ENCODE measurements at places on chromosomes 5 and 9.

- no peak for DNase-seq
Observed at GRCh38 chr5:16880547-16880946, 55.5 kb downstream of the MYO10 start.

DNA sequence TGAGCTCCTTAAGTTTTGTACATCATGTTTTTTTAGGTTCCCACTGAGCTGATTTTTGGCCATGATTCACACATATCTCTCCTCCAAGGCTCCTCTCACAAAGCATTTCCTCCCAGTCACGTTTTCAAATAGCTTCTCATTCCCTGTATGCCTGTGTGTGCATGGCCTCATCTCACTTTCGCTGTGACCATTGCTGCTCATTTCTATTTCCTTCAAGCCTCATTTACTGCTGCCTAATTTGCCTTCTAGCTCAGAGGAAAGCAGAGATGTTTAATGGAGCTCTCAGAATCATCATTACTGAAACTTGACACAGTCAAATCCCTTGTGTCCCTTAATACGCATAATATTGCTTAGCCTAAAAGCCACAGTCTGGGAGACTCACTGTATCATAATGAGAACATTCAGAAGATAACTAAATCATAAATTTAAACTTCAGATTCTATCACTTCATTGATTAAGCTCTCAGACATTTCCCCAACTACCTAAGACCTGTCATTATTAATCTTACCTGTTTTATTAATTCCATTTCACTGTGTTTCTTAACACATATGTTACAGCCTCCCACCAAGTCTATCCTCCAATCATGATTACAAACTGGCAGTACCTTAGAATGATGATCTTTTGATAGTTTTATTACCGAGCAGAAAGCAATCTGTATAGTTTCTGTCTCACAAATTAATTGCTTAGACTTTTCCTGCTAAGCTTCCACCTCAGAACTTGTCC lies 278.3 kb upstream of the PTGER4 start:
- no peak for DNase-seq

DNA sequence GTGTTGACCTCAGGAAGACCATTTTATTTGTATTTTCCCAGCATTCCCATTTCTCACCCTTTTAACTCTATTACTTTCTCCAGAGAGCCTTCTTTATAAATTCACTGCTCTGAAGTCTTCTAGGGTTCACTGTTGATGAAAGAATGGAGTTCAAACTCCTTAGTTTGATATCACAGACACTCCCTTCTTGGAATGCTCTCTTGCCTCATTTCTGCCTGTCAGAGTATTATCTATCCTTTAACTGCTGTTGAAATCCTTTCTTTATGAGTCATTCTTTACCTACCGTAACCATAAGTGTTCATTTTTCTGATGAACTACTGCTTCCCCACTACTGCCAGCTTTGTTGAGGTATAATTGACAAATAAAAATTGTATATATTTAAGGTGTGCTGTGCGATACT lies 4.3 kb downstream of the RIC1 start:
- DNase-seq = no peak

- DNase-seq = no peak
Observed at GRCh38 chr9:125674981-125675973, 31.7 kb downstream of the MAPKAP1 start.

DNA sequence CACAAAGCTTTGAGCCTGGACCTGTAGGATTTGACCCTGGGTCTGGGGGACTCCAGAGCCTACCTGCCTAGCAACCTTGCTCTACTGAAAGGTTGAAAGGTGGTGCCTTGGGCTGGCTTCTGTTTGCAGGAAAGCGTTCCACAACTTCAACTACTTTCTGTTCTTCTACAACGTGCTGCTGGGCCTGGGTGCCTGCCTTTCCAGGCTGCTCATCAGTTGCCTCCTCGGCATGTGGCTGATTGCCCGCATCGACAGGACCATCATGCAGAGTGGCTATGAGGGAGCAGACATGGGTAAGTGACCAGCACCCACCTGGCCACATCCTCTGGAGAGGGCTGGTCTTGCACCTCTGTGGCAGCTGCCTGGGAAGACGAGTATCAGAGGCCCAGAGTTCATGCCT lies 13.6 kb upstream of the CCDC180 start:
- no peak for DNase-seq

DNA sequence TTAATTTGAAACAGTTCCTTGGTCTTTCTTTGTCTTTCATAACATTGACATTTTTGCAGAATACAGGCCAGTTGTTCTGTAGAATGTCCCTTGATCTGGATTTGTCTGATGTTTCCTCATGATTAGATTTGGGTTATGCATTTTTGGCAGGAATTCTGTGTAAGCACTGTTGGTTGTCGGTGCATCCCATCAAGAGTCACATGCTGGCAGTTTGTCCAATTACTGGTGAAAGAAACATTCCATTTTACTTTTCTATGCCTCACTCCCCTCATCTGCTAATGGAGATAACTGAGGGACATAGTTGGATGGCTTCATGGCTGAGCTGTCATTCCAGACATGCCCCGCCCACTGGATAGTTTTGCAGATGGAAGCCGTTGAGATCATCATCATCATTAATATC lies 7.6 kb upstream of the ZNF618 start:
- no peak for DNase-seq

- no peak for DNase-seq
Observed at GRCh38 chr5:149778303-149779123, 48.4 kb downstream of the PPARGC1B start.

GRCh38 chr5:135204151-135204600 lies 170.1 kb upstream of the PITX1 start:
- DNase-seq = no peak

GRCh38 chr5:75847561-75848021 lies 130.4 kb upstream of the POC5 start:
- DNase-seq = no peak

DNA sequence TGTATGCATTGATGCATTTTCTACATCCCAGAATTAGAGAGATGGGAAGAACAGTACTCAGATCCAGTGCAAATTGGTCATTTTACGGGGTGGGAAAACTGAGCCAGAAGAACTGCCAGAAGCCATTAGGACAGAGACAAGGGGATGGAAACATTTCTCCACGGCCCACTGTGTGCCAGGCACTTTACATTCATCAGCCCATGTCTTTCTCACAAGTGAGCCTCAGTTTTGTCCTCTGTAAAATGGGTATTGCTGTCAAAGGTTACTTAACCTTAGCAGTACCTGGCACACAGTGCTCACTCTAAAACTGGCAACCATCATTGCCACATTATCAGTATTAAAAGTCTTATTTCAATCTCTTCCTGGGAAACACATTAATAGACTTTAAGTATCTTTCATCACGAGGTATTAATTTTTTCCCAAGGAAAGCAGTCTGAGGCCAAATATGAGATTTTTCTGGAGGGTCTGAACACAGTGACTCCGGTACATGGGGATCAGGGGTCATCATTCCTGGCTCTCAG lies 5.2 kb downstream of the DUSP1 start:
- DNase-seq = peak; percentile 82

DNA sequence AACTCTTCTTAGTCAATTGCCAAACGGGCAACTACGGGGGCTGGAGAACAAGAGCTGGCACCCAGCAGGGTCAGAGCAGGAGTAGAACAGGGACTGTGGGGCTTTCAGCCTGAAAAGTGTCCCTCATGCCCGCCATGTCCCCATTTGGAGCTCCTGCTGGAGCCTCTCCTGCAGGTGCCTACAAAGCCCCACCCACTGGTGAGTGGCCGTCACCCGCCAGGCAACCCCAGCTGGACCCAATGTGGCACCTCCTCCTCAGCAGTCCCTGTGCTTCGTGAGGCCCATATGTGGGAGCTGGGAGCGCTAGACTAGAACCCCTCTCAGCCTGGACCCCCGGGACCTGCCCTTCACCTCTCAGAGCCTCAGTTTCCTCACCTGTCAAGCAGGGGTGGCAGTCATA lies 40.9 kb downstream of the VAV2 start:
- no peak for DNase-seq

GRCh38 chr9:23492126-23493002 lies 333.7 kb downstream of the ELAVL2 start:
- no peak for DNase-seq

GRCh38 chr5:6597557-6597956 lies 35.3 kb downstream of the NSUN2 start:
- no peak for DNase-seq

GRCh38 chr5:25448190-25448621 lies 803.4 kb upstream of the CDH10 start:
- DNase-seq = no peak
